ENCODE measurements at places on chromosomes 11 and 22.
A peak's percentile ranks its signal among the peaks of the same experiment; 100 is the strongest.

DNA sequence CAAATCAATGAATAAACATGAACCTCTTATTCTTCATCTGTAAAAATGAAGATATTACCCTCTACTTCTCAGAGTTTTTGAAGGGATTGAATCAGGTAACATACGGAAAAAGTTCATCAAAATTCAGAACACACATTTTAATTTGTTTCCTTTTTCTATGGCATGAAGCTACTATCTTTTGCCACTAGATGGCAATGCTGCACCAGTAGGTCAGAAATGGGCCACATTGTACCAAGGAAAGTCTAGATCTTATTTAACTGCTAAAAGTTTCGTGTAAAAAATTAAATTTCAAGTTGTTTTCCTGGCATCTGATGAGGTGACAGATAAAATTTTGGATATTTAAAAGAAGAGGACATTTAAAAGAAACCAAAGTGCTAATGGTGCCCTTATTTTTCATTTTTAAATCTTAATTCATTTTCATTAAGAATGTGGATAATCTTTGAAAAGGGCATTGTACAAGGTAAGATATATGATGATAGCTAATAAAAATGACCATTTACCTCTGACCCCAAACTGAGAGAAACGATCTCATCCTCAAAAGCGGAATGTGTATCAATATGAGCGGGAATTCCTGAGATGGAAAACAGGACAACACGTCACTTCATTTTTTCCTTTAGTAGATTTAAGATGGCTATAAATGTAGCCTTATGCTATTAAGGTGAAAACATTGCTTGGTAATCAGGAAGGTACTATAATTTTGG lies 16.1 kb downstream of the ALKBH8 start:
- DNase-seq = no peak

DNA sequence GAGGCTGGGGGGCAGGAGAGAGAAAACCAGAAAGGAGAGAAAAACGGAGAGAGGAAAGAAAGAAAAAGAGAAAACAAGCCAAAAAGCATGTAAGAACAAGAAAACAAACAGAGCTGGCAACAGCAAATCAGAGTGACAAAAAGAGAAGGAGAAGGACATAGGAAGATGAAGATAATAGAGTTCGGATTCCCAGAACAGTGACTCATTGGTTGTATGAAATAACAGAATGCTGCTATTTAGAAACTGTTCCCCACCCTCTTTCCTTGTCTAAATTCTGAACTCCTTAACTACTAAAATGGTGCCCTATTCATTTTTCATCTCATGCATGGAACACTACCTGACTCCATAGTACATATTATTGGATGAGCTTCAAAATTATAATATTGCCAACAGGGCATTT lies 317.4 kb downstream of the C11orf87 start:
- no peak for DNase-seq

DNA sequence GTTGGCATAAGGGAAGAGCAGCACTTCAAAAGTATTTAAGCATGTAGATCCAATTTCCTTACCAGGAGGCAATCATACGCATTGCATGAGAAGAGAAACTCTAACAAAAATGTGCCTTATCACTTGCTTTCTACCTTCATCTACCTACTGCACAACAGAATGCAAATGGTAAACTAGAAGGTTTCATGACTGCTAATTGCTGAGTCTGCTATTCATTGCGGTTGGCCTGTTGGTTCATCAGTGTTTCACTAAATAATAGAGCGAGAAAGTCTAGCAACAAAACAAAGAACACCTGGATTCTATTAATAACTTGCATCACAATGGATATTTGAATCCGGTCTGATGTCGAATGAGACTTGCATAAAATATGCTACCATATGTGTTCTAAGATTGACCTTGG lies 229.0 kb downstream of the OPCML start:
- no peak for DNase-seq

- DNase-seq = no peak
Observed at GRCh38 chr11:44866286-44866685, 84.4 kb downstream of the TP53I11 start.

DNA sequence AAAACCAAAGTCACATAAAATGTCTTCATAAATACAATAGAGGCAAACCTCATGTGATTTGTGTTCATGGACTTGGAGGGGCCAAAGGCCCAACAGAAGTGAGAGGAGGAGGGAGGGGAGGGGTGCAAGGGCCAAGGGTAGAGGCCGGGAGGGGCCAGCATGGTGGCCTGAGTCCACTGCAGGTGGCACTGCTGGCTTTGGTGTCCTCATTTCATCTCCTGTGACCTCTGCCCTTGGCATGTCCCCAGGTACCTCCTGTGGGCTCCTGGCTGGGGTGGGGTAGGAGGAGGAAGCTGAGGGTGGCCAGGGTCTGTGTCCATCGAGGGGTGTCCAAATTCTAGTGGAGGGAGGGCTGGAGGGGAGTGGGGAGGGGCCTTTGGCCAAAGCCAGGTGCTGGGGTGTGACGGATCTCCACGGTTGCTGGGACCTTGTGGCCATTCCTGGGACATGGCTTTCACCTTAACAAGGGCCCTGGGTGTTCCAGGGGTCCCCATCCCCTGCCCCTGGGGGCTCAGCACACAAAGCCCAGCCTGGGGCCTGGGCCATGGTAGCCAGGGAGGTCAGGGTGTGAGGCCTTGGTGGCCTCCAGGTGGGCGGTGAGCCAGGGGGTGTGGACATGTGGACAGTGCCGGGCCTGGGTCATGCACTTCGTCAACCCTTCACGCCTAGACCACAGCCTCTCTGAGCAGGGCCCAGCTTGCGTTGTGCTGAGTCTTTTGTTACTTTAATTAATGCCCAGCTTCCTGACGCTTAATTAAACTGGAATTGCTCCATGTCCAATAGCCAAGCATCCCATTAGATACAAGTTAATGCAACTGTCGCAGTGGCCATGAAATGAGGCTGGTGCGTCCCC lies 20.7 kb upstream of the CCDC188 start:
- DNase-seq = no peak

DNA sequence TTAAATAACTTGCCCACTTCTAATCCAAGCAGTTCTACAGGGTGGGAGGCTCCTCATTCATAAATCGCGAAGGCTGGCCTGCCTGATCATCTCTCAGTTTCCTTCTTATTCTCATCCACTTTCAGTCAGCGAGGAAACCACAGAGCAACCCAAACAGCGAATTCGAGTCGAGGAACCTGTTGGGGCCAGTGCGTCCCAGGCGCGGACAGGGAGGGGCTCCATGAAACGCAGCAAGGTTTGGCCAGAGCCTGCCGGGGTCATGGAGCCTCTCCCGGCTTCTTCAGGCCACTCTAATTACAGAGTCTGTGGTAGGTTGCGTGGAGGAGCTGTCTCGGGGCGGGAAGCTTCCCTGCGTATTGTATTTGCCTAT lies 741 bp upstream of the NAV2 start:
- DNase-seq = peak; percentile 25

GRCh38 chr11:78742430-78742829 lies 167.8 kb upstream of the NARS2 start:
- DNase-seq = no peak

DNA sequence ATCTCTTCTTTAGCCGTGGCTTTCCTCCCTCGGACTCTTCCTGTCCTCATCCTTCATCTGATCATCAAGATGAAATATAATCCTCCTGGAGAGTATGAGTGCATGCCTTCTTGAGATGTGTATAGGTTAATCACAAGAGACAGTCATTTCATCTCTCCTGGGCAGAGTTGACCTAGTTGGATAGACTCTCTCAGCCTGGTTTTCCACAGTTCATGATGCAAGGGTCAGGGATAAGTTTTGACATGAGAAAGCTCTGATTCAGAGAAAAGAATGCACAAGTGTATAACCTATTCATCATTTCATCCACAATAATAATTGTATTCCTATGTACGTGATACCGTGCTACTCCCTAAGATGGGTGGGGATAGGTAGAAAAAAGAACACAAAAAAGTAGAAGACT lies 33.2 kb upstream of the CCDC90B start:
- no peak for DNase-seq

DNA sequence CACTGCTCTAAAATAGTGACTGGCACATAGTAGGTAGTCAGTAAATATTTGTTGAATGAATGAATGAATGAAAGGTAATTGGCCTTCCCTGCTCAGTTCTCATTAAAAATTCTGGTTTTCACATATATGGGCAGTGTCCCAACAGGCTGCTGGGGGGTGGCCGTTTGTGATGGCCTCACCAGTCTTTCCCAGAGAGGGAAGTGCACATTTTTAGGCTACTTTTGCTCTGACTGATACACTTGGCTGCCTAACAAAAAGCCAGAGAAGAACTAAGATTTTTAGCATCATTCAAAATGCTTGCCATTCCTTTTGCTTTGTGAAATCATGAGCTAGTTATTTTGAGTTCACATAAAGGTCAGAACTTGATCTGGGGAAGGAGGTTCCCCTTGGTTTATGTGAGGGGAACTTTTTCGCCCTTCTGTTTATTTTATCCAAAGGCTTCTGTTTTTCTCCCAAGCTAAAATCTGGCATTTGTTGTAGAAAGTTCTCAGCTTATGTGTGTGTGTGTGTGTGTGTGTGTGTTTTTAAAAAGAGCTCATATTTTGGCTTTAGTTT lies 83.1 kb downstream of the PTPRJ start:
- no peak for DNase-seq

- DNase-seq = no peak
Observed at GRCh38 chr11:117546431-117547194, 219.0 kb downstream of the CEP164 start.

GRCh38 chr11:69773626-69774353 lies 1.4 kb downstream of the FGF4 start:
- DNase-seq = no peak

GRCh38 chr11:69630017-69630416 lies 10.9 kb upstream of the CCND1 start:
- DNase-seq = no peak

DNA sequence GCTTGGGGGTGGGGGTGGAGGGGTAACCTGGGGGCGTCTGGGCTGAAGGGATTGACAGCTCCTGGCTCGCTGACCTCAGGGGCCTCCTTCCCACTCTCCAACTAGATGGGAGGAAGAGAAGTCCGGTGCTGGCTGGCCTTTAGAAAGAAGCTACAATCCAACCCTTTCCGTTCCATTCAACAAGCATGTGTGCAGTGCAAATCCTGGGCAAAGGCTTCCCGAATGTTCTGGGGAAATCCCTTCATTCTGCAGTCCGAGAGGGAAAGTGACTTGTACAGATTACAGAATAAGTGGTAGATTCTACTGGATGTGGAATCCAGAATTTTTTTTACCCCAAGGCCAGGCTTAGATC lies 149.9 kb downstream of the FEZ1 start:
- no peak for DNase-seq

- no peak for DNase-seq
Observed at GRCh38 chr11:131195661-131196517, 174.5 kb upstream of the NTM start.

GRCh38 chr22:31313366-31314147 lies 21.3 kb upstream of the PIK3IP1 start:
- DNase-seq = peak; percentile 77
